ENCODE measurements at places on chromosomes 16 and 17.

GRCh38 chr17:21460358-21460757 is 84.2 kb downstream of the KCNJ12 start:
- DNase-seq, result no peak

DNA sequence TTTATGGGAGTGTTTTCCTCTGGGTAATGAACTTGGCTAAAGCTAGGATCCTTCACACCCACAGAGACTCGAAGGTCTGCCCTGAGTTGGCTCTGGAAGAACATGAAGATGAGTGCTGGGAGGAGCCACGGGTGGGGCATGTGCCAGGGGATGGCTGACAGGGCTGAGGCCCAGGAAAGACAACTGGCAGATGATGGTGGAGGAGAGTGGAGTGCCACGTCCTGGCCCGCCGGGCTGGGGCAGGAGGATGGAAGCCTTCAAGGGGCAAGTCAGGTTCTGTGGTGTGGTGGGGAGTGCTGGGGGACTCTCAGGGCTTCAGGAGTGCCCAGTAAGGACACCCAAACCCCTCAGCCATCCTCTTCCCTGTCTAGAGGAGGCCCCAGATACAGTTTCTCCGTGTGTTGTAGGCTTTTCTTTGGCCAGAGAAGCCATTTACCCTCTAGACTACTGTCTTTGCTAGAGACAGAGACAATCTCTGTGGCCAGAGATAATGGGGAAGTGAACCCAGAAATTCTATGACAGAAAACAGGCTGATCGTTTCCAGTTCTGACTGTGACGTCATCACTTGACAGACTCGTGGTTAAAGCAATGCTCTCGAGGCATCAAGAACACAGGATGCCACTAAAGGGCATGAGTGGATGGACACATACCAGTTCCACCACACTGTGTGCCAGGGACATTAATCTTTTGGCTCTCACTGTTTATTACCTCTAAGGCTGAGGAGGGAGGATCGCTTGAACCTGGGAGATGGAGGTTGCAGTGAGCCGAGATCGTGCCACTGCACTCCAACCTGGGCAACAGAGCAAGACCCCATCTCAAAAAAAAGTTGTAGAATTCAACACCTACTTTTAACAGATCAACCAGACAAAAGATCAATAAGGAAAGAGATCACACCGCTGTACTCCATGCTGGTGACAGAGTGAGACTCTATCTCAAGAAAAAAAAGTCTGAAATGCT is 18.6 kb upstream of the SLC5A10 start:
- DNase-seq, result no peak

- no peak for DNase-seq
Observed at GRCh38 chr17:7756968-7757367, 39.4 kb downstream of the DNAH2 start.

GRCh38 chr17:50487213-50488096 is 8.8 kb downstream of the RSAD1 start:
- no peak for DNase-seq

- DNase-seq, result peak; percentile 81
Observed at GRCh38 chr16:4529085-4530060, 9.2 kb downstream of the CDIP1 start.

GRCh38 chr16:74465851-74466685 is 44.8 kb upstream of the CLEC18B start:
- DNase-seq, result no peak

GRCh38 chr16:67760206-67760955 is 41.3 kb upstream of the GFOD2 start:
- peak; percentile 19 for DNase-seq

DNA sequence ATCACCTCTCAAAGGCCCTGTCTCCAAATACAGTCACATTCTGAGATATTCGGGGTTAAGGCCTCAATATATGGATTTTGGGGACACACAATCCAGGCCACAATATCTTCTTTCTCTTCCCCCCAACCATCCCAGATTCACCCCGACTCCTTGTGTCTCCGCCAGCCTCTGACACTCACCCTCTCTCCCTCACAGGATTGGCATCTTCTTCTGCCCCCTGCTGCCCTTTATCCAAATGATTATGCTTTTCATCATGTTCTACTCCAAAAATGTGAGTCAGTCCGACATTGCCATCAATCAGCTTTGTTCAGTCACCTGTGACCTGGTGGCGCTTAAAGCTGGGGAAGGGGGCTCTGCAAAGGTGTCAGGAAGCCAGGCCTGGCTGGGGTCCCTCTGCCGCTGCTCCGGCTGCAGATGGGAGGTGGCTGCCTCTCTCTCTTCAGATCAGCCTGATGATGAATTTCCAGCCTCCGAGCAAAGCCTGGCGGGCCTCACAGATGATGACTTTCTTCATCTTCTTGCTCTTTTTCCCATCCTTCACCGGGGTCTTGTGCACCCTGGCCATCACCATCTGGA is 35.1 kb downstream of the GDE1 start:
- DNase-seq, result no peak

DNA sequence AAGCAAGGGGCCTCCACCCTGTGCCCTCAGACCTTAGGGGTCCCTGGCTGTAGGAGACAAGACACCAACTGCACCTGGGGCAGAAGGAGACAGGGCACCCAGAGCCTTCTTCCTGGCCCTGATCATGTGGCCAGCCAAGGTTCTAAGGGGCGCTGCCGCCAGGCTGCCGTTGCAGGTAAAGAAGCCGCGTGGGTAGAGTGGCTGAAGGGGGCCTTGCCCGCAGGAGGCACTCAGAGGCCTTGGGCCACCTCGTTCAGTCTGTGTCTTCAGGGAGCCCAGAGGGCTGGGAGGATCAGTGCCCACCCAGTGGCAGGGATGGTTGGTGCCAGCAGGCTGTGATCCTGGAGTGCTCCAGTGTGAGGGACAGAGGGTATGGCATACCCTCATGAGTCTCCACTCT is 1.6 kb upstream of the AATK start:
- no peak for DNase-seq

- DNase-seq, result no peak
Observed at GRCh38 chr17:17120701-17121100, 78.4 kb downstream of the MPRIP start.

- DNase-seq, result no peak
Observed at GRCh38 chr16:73306901-73307413, 259.0 kb upstream of the ZFHX3 start.

DNA sequence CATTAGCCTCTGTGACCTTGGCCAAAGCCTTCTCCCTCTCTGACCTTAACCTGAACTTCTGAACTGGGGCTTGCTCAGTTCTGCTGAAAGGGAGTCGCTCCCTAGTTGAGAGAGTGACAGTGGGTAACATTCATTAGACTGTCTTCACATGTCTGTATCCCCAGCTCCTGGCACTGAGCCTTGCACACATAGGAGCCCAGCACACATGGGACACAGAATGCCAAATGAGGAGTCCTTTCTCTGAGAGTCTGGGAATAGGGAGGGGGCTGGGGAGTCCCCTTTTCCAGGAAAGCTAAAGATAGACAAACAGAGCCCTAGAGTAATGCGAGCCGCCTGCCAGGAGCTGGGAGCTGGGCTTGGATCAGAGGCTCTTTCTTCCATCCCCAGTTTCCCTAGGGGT is 2.5 kb downstream of the TAC4 start:
- DNase-seq, result no peak

GRCh38 chr16:16067127-16067526 is 117.7 kb downstream of the ABCC1 start:
- no peak for DNase-seq

DNA sequence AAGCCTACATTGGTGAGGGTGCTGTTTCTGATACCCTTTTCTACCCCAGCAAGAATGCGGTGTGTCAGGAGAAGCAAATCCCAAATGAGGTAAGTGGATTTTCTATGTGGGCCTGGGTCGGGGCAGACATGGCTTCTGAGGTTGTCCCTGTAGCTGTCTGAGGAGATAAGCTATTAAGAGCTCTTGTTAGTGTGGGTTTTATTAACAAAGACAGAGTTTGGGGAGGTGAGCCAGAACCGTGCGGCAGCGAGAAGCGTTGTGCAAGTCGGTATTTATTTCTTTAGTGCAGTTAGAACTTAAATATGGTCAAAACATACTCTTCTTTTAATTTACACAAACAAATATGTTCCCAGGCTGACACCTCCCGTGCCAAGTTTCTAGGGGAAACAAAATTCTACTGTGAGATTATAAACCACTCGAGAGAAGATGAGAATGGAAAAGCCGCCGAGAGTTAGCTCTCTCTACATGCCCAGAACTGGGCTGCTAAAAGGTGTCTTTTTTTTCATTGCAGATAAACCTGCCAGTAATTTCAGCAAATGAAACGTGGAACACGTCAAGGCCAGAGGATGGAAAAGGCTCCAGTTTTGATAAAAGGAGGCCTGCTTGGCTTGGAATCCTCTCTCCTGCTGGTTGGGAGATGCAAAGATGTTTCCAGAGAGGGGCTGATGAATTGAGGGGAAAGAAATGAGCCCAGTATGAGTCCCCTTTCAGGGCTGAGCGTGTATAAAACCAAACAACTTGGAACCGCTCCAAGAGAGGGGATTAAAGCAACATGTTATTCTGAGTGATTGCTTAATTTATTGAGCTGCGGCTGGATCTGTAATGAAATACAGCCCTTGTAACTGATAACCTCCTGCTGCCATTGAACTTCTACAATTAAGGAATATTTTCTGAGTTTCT is 254.6 kb downstream of the MRTFB start:
- DNase-seq, result no peak

DNA sequence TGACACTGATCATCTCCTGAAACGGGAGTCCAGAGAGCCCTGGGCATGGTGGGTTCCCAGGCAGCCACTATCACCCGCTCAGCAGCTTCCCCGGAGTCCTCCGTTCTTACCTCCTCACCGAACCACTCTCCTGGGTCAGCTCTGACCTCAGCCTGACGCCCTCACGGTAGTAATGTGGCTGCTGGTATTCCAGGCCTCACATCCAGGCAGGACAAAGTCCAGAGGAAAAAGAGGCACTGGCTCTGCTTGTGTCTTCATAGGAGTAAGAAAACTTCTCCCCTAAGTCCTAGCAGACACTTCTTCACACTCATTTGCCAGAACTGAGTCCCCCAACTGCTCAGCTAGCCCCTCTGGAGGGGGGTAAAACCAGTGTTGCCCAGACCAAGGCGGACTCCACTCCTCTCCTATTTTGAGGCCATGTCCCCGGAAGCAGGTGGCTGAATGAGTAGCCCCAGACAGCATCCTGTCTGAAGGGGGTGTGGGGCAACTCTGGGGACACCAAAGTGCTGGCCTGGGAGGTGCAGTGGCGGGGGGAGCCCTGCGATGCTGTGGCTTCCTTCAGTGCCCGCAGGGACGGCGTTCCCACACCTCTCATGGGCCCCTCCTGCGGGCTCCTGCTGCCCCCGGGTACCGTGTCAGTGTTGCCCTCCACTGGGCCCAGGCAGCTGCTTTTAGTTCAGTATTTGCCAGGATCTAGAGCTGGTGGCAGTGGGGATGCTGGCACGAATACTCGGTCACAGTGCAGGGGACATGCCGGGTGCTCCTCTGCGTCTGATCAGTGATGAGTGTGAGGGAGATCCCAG is 5.4 kb downstream of the FSCN2 start:
- peak; percentile 49 for DNase-seq

DNA sequence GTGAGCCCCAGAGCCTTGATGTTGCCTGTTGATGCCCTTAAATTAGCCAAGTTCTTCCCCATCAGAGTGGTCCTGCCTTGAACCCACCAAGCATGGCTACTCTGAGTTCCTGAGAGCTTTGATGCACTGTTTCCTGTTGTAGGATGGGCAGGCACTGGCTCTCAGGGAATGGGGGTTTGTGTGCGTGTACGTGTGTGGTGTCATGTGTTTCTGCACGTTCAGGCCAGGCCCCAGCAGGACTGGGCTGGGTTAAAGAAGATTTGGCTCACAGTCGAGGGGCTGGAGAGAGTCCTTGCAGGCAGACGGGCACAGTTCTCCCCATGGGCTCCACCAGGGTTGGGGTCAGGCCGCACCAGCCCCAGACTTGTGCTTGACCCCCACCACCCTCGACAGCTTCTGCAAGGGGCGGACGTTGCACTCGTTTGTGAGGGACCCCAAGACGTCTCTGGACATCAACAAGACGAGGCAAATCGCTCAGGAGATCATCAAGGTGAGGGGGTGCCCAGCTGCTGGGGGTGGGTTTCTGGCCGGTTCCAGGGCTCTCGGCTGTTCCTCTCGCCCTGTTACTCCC is 23.4 kb upstream of the LGALS9 start:
- no peak for DNase-seq

GRCh38 chr17:77498791-77499698 is 358.3 kb downstream of the SEC14L1 start:
- DNase-seq, result no peak

- no peak for DNase-seq
Observed at GRCh38 chr16:30755955-30756780, 5.7 kb downstream of the CFAP119 start.

DNA sequence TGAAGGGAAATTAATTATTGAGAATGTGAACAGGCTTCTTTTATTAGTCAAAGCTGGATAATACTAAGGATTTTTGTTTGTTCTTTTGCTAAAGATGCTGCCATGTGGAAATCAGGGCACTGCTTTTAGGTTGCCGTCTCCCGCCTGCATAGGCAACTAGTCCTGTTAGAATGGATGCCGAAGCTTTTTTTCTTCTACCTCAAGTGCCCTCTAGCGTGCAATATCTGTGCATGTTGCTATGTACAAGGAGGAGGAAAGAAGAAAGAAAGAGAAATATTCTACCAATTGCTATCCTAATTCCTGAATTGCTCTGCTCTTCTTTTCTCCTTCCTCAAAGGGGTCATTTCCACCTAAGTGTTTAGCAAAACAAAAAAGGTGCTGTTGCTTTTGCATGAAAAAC is 5.2 kb upstream of the CDH8 start:
- DNase-seq, result peak; percentile 8

- no peak for DNase-seq
Observed at GRCh38 chr16:71627731-71628181, 1.8 kb downstream of the MARVELD3 start.

GRCh38 chr17:43211480-43212402 is at the start of gene TMEM106A:
Gene TMEM106A, plus strand, starts transcription at chr17:43211875. Its CDS starts 1,167 bp downstream, at chr17:43213042.
- peak; percentile 81 for DNase-seq

GRCh38 chr16:76241755-76242154 is 35.4 kb upstream of the CNTNAP4 start:
- no peak for DNase-seq

DNA sequence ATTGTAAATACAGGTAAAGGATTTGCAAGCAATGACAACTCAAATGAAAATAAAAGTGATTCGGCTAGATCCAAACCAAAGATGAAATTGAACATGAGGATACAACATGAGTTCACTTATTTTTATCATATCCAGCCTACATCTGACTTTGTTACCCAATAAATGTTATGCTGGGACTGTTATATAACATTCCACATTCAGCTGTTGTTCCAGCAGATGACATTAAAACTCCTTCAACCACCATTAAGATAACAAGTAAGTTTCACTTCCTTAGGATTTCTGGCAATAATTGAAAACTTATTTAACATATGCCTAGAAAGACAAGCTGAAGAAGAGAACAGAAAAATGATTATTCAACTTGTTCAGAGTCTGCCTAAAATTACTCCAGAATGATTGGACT is 729.4 kb downstream of the CDH11 start:
- no peak for DNase-seq

Measured in OCI-LY7 (cell line).